ENCODE measurements at places on chromosomes 7 and 10. TPM values are rescaled to one million over a fixed set of nuclear protein-coding genes. Genes with fewer than 3 reads are reported as not detected.
A peak's percentile ranks its signal among the peaks of the same experiment; 100 is the strongest.

- peak; percentile 72 for DNase-seq
Observed at GRCh38 chr7:150856303-150857275, 4.3 kb downstream of the AOC1 start.

DNA sequence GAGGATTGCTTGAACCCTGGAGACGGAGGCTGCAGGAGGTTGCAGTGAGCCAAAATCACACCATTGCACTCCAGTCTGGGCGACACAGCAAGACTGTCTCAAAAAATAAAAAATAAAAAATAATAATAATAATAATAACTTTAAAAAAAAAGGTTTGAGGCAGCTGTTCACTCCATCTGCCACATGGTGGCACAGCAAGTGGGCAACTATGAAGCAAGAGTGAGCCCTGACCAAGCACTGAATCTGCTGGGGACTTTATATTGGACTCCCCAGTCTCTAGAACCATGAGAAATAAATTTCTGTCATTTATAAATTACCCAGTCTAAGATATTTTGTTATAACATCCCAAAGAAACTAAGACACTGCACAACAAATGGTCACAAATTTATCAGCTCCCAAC lies 14.6 kb upstream of the BRI3 start:
- DNase-seq: no peak

GRCh38 chr10:132850246-132850645 lies 64.3 kb upstream of the NKX6-2 start:
- no peak for DNase-seq

DNA sequence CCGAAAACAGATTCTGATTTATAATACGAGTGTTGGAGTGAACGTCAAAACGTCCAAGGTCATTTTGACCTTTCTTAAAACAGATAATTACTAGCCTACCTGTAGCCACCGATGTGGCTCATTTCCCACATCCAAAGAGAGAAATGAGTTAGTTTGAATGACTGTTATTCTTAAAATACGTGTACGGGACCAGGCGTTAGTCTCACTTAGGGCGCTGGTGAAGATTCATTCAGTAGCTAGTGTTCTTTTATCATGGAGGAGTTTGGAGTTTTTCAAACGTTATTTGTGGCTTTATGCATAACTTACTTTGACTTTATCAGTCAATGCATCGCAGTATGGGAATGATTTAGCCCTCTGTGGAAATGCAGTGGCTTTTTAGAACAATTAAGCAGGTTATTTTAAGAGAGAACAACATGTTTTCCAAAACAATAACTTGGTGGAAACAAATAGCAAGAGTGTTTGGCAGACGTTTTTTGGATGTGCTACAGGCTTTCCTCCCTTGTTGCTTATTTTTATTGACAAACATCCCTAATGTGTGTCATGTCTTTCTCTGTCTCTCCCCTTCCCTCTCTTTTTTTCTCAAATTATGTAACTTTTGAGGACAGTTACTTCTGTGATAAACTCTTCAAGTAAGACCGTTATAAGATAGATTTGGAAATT lies 1.6 kb downstream of the BICC1 start:
- no peak for DNase-seq

Gene LRRC4
- 1.3 TPM for total RNA-seq

Gene FGL2
- total RNA-seq: 349 TPM

Gene DNAJC12
- total RNA-seq: 4.1 TPM

Gene CYP2C19
- not detected for total RNA-seq

Data from esophagus muscularis mucosa (tissue), 4 donors.